DND-41 (cell line): ENCODE measurements at places on chromosomes 7 and 10.

- no peak for DNase-seq
These were observed 168.6 kb upstream of the ETV1 start for GRCh38 chr7:14158111-14158510.

DNA sequence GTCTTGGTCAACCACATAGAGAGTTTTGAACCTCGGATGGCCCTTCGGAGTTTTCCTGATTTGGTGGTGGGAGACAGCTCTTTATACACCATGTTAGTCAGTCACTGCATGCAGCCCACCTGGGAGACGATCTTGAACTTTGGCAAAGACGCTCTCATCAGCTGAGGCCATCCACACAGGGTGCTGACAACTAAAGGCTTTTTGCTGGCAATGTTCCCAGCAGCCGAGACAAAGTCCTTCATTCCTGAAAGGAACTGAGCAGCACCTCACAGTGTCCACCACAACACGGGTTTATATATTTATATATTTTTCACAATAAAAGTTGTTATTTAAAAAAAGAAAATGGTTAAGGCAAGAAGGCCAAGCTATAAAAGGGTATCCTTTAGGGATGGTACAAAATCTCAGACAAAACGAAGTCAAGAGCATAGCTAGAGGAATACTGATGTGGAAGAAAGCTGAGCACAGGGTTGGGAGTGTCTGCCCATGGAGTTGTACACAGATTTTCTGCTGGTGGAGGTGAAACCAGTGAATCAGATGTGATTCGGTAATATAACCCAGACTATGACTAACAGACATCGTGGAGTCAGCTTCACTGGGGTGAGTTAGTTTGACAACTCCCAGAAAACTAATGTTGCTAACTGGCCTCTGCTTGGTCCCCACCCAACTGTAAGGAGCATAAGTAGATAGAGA lies 27.4 kb upstream of the CAPZA2 start:
- DNase-seq: no peak

- no peak for DNase-seq
These were observed 100.8 kb upstream of the DOCK1 start for GRCh38 chr10:126804396-126804795.

DNA sequence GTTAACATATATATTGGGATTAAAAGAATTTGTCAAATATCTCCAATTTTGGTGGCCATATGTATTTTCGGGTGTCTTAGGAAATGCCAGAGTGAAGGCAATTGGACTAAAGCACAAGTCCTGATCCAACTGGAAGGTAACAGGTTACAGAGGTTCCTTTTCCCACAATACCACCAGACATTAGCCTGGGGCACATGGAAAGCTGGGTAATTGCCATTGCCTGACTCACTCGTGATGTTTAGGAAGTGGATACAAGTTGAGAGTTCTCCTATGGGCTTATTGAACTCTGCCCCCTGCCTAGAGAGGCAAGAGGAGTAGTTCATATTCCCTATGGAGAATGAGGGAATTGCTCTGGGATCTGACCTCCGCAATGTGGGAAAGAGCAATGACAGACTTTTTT lies 5.7 kb downstream of the DNAH11 start:
- no peak for DNase-seq

GRCh38 chr7:84105586-84105985 lies 89.0 kb downstream of the SEMA3A start:
- DNase-seq: no peak

DNA sequence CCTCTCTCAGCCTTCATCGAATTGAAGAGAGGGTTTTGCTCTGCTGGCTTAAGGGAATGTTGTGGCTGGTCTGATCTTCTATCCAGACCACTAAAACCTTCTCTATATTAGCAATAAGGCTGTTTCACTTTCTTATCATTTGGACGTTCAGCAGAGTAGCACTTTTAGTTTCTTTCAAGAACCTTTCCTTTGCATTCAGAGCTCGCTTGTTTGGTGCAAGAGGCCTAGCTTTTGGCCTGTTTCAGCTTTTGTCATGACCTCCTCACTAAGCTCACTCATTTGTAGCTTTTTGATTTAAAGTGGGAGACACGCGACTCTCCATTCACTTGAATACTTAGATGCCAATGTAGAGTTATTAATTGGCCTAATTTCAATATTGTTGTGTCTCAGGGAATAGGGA lies 3.9 kb downstream of the MPP7 start:
- DNase-seq: no peak

- DNase-seq: no peak
These were observed 31.2 kb downstream of the TRRAP start for GRCh38 chr7:98909487-98909886.

DNA sequence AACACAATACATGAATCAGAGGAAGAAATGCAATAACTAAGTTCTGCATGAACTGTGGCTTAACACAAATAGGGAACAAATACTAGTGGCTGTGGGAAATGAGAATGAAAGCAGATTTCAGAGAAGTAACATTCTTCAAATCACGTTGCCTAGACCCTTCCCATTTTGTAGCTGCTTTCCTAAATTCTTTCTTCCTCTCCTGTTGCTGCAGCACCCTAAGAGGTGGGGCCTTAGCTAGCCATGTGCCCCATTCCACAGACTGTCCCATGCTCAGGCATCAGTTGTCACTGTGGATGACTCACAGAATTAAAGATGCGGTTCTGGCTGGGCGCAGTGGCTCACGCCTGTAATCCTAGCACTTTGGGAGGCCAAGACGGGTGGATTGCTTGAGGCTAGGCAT lies 704.7 kb upstream of the C7orf33 start:
- no peak for DNase-seq

DNA sequence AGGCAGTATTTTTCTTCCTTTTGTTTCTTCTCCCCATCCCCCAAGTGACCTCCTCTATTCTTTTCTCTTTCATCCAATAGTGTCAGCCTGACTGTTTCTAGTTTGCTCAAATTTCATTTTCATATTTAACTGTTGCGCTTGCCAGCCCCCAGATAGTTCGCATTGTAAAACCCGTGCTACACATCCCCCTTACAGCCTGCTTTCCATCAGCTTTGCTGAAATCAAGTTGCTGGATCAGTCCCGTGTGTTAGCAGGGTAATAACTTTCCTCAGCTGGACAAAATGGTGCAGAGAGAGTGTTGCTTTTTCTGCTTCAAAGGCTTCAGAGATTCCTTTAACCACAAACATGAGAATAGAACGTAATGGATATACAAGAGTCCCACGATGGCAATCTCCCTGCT lies 180.6 kb upstream of the NPVF start:
- DNase-seq: no peak

- peak; percentile 56 for DNase-seq
These were observed 69.3 kb downstream of the AP3M1 start for GRCh38 chr10:74081192-74081803.

DNA sequence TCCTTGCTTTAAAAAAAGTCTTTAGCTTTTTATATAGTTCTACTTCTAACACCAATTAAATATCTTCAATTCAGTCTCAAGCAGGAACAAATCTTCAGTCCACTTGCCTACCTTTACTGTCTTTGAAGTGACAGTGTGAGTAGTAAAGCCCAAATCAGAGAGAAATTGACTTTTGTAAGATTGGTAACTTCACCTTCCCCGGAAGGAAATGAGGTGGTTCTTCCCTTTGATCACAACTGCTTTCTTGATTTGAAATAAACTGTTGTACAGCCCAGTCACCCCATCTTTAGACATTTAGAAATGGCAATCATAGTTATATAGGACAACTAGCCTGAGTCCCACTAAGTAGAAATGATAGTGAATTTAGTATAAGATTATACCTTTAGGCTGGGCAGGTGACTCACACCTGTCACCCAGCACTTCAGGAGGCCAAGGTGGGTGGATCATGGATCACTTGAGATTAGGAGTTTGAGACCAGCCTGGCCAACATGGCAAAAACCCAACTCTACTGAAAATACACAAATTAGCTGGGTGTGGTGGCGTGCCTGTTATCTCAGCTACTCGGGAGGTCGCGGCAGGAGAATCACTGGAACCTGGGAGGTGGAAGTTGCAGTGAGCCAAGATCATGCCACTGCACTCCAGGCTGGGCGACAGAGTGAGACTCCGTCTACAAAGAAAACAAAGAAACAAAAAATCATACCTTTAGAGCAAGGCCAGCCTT lies 4.7 kb downstream of the FAS start:
- DNase-seq: no peak

- DNase-seq: no peak
These were observed 112.9 kb downstream of the KIF20B start for GRCh38 chr10:89814278-89814677.

DNA sequence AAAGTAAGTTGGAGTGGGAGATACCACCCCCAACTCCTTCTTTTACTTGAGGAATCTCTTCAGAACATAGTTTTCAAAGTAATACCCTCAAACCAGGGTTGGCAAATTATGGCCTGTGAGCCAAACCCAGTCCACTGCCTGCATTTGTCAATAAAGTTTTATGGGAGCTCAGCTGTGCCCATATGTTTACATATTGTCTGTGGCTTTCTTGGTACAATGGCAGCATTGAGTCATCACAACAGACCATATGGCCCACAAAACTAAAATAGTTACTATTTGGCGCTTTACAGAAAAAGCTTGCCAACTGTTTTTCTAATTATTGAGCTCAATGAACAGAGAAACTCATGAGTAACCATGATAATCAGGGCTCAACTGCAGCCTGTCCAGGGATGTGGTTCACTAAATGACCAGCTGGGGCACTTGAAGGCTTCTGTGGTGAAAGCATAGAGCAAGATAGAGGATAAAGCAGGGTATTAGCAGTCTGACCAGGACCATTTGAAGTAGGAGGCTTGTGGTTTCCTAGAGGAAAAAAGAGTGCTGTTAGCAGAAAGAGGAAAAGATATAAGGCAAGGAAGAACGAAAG lies 196.0 kb upstream of the GRB10 start:
- no peak for DNase-seq

- DNase-seq: no peak
These were observed 160.6 kb downstream of the MLLT10 start for GRCh38 chr10:21694631-21695030.

DNA sequence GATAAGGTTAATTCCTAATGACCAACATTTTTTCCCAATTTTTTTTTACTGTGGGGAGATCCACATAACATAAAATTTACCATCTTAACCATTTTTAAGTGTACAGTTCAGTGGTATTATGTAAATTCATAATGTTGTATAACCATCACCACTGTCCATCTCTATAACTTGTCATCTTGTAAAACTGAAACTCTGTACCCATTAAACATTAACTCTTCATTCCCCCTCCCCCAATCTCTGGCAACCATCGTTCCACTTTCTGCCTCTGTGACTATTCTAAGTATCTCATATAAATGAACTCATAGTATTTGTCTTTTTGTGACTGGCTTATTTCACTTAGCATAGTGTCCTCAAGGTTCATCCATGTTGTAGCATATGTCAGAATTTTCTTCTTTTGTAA lies 46.0 kb upstream of the HPS1 start:
- no peak for DNase-seq

GRCh38 chr7:137879357-137880158 lies 32.8 kb upstream of the DGKI start:
- no peak for DNase-seq

DNA sequence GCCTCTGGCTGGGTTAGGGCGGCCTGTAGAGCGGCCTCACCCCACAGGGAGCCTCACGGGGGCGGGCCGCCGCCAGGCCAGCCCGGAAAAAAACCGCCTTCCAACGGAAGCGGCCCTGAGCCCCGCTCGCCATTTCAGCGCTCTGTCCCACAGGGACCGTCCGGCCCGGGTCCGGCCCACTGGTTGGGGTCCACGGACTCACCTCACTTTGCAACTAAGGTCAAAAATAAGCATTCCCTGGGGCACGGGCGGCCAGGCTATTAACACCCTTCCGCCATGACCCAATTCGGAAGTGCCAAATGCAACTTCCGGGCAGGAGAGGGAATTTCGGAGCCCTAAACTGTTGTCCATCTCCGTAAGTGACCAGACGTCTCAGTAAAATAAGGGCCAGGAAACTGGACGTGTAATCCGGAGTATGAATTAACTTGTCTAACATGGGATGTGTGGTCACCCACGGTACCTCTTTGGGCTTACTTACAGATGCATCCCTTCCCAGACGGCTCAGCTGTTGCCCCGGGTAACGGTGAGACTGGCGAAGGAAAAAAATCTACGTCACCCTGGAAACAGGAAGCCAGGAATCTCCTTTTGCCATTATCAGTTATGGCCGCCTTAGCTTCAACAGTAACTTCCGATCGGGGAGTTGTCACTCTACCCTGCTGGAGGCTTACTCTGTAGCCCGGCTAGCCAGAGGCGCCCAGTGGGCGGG lies at the start of gene BBIP1:
TSS of gene BBIP1 (minus strand) at position 538 of the 706 bp plus-strand sequence. CDS start 1,023 bp downstream, outside the sequence.
- no peak for DNase-seq

DNA sequence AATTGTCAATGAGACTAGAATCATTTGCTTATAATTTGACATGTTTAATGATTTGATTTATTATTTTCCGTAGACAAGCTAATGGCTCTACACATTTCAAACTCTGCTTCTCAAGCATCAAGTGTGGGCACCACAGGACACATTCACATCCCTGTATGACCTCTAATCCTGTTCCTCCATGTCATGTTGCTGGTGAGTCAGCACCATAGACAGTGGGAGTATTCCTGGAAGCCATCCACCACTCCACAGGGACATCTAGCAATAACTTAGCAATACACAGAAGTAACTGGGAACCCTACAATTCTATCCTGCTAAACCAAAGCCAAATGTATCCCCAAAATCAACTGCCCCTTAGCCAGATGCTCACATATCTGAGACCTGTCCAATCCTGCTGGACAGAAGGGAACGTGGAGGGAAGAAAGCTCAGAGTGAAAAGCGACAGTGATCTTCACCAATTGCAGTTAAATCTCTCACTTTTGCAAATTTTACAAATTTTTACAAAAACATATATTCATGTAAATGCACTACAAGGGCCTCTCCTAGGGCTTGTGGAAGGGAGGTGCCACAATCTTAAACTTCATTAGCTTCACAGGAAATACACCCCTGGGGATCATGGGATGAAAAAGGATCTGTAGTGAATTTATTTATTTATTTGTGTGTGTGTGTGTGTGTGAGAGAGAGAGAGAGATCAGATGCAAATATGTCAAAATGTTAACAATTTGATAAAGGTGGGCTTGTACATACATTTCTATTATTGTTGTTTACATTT lies 126.5 kb downstream of the GFRA1 start:
- no peak for DNase-seq

DNA sequence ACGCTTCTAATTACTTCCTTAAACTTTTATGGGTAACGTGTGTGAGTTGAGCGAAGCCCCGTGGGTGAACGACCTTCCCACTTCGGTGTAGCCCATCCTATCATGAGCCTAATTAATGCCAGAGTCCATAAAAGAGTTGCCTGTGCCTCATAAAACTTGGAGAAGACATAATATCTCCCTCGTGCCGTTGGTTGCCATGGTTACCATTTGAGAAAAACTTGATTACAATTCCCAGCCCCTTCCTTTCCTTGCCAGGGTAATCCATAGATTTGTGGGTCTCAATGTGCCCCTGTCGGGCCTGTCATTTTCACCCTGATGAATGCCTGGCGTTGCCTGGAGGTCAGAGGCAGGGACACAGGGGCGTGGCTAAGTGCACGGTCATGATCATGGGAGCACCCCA lies 127.1 kb downstream of the GLRX3 start:
- DNase-seq: no peak

GRCh38 chr10:44882166-44882720 lies 28.9 kb upstream of the TMEM72 start:
- no peak for DNase-seq

- no peak for DNase-seq
These were observed 43.3 kb downstream of the IL15RA start for GRCh38 chr10:5933909-5934546.

GRCh38 chr7:22791204-22792158 lies 31.2 kb downstream of the TOMM7 start:
- DNase-seq: no peak
